NCI-H1694 treated with DMSO at 0.1 percent for 48 hours (cell line): ENCODE measurements at places on chromosomes 1 and 21.

- DNase-seq = peak; percentile 65
Measured at GRCh38 chr1:239951511-239952140, 140.1 kb upstream of the FMN2 start.

- no peak for DNase-seq
Measured at GRCh38 chr21:36788120-36788638, 89.3 kb downstream of the SIM2 start.

GRCh38 chr1:198333744-198334143 lies 176.9 kb downstream of the NEK7 start:
- no peak for DNase-seq

GRCh38 chr1:214120951-214121350 lies 133.2 kb downstream of the PROX1 start:
- no peak for DNase-seq

DNA sequence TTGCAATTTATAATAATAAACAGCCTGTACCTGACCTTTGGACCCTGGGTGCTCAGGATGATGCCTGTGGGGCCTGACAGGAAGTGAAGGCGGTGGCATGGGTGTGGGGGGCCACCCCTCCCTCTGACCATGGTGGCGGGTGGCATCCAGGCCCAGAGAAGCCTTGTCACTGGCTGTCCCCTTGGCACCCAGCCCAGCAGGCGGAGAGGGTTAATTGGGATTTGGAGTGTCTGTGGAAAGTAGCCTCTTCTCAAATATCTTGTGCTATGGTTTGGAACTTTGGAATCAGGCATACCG lies 20.5 kb downstream of the SOX13 start:
- no peak for DNase-seq

DNA sequence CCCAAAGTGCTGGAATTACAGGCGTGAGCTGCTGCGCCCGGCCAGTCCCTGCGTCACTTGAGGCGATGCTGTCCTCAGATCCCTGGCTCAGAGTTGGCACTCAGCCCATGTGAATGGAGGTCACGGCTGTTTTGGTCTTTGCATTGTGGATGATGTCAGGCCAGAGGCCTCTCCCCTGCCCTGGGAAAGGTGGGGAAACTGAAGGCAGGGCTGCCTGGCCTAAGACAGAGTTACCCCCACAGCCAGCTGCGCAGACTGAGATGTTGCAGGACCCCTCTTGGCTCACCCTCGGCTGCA lies 821 bp downstream of the MASP2 start:
- DNase-seq = no peak

DNA sequence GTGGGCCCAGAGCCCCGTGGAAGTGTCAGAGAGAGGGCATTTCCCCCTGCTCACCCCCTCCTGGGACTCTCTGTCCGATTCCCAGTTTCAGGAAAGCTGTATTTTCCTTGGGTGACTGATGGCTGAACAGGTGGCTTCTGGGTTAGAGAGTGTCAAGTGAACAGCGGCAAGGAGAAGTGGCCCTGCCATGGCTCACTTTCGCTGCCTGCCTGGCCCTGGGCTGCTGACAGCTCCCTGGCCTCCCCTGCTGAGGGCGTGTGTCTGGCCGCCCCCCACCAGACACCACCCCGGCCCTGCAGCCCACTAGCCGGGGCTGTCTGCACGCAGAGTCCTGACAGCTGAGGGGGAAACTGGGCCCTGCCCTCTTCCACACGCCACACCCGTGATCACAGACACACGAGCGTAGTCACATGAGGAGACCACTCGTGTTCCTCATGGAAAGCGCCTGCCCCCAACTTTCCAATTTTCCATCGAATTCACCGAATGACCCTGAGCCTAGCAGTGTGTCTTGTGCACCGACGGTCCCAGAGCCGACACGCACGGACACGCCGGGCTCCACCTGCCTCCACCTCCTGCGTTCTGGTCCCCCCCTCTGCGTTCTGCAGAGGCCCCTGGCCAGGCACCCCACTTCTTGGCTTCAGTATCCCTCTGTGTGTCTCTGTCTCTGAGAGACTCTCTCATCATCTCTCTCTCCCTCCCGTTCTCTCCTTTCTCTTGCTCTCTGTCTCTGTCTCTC lies 60.6 kb upstream of the CASZ1 start:
- no peak for DNase-seq

- no peak for DNase-seq
Measured at GRCh38 chr1:52628614-52629324, 4.2 kb upstream of the SHISAL2A start.

DNA sequence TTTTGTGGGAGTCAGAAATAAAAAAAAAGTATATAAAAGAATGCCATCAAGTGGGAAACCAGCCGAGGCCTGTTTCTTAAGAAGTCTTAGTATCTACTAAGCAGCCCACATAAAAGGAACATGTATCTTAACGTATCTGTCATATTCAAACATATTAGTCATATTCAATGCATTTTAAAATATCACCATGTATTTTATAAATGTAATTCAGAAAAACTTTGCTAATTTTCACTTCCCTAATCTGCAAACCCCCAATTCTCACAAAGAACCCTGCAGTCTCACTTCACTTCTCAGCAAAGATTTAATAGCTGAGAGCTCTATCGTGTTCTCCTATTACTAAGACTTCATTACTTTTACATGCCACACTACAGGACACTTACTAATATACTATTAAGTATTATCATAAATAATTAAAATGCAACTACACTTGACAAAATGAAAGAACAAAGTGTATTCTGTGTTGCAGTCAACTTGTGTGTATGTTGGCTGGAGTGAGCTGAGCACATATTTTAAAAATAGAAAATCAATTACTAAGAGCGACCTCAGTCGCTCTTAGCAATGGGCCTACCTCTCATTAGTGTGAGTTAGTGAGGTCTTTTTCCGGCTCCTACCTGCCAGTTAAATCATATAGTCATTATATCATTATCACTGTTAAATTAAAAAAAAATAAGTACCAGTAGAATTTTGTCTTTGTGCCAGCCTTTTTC lies 484.3 kb downstream of the LMO4 start:
- no peak for DNase-seq

GRCh38 chr1:20074725-20075171 lies 4.8 kb downstream of the PLA2G5 start:
- no peak for DNase-seq

DNA sequence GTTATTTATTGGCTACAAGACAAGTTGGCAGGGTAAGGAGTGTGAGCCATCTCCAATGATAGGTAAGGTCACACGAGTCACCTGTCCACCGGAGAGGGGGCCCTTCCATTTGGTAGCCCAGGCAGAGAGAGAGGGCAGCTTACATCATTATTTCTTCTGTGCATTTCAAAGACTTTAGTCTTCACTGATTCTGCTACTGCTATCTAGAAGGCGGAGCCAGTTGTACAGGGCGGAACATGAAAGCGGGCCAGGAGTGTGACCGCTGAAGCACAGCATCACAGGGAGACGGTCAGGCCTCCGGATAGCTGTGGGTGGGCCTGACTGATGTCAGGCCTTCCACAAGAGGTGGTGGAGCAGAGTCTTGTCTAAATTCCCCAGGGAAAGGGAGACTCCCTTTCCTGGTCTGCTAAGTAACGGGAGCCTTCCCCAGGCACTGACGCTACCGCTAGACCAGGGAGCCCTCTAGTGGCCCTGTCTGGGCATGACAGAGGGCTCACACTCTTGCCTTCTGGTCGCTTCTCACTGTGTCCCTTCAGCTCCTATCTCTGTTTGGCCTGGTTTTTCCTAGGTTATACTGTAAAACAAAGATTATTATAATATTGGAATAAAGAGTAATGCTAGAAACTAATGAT lies 36.7 kb downstream of the ZNF695 start:
- DNase-seq = no peak

DNA sequence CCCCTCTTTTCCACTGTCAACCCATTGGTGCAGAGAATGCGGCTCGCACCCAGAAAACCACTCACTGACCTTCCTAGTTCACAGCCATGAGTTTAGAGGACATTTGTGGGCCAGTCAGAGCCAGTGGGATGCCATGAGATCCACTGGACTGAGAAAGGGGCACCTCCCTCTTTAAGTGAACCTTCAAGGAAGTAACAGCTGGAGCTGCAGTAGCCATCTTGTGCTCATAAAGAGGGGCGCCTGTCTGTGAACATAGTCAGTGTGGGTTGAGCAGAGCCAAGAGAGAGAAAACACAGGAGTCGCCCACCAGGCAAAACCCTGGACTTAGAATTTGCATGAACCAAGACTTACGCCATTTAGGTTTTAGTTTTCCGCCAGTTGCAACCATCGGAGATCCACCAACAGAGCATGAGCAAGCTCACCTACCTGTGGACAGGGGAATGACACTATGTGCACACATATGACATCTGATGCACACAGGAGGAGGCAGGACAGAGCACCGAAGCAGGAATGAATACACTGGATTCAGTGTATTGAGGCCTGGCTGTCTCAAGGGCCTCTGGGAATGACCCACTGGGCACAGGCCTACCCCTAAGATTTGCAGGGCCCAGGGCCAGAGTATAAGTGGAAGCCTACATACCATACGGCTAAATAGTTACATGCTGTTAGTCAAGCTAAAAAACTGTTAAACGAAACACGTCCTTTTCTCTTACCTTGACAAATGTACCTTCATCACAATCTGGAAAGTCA lies 151.6 kb downstream of the GRIK3 start:
- no peak for DNase-seq

GRCh38 chr1:80359666-80360065 lies 1353.1 kb upstream of the ADGRL4 start:
- no peak for DNase-seq

- DNase-seq = no peak
Measured at GRCh38 chr1:53539711-53540603, 80.8 kb downstream of the DMRTB1 start.

- no peak for DNase-seq
Measured at GRCh38 chr1:22753481-22753971, 42.9 kb downstream of the EPHB2 start.

DNA sequence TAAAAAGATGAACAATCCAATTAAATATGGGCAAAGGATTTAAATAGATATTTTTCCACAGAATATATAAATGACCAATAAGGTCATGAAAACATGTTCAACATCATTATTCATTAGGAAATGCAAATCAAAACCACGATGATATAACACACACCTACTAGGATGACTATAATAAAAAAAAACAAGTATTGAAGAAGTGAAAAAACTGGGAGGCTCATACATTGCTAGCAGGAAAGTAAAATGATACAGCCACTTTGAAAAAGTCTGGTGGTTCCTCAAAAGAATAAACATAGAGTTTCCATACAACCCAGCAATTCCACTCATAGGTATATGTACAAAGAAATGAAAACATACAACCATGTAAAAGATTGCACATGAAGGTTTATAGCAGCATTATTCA lies 75.7 kb upstream of the RAB4A start:
- no peak for DNase-seq

- DNase-seq = no peak
Measured at GRCh38 chr1:65953170-65953569, 160.5 kb downstream of the PDE4B start.

GRCh38 chr1:112723511-112723839 lies 8.3 kb upstream of the PPM1J start:
- no peak for DNase-seq

GRCh38 chr1:202762019-202762418 lies 46.2 kb downstream of the KDM5B start:
- no peak for DNase-seq

- DNase-seq = no peak
Measured at GRCh38 chr21:46018615-46019014, 37.0 kb downstream of the COL6A1 start.

DNA sequence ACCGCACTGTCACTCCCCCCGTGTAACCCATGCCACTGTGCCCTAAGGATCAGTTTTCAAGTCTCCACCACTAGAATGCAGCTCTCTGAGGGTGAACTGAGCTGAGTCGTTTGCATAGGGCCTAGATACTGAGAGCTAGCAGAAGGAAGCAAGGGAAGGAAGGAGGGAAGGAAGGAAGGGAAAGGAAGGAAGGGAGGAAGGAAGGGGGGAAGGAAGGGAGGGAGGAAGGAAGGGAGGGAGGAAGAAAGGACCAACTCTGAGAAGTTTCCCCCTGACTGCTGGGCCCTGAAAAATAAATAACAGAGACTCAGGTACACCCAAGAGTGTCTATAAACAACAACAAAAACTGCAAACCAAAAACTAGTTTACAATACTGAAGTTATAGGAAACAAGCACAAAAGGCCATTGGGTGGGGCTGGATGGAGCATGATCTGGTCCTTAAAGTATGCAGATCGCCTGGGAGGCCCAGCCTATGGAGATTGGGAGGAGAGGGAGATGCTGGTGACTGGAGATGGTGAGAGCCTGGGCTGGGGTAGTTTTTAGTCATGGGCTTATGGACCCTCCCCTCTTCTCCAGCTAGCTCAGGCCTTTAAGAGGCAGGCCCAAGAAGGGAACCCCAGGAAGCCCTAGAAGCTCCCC lies 1.7 kb upstream of the MRPS15 start:
- DNase-seq = no peak

- DNase-seq = no peak
Measured at GRCh38 chr1:75733661-75734060, 9.2 kb downstream of the ACADM start.

- DNase-seq = no peak
Measured at GRCh38 chr21:33327326-33327725, 2.6 kb downstream of the IFNAR1 start.

- no peak for DNase-seq
Measured at GRCh38 chr1:41622402-41622801, 137.9 kb upstream of the EDN2 start.

GRCh38 chr1:99748419-99748818 lies 18.0 kb downstream of the FRRS1 start:
- no peak for DNase-seq

- peak; percentile 83 for DNase-seq
Measured at GRCh38 chr1:229254910-229255541, 15.9 kb upstream of the RAB4A start.

- DNase-seq = no peak
Measured at GRCh38 chr1:186792870-186793581, 35.7 kb upstream of the PLA2G4A start.

- no peak for DNase-seq
Measured at GRCh38 chr21:36664662-36664990, 34.3 kb upstream of the SIM2 start.

DNA sequence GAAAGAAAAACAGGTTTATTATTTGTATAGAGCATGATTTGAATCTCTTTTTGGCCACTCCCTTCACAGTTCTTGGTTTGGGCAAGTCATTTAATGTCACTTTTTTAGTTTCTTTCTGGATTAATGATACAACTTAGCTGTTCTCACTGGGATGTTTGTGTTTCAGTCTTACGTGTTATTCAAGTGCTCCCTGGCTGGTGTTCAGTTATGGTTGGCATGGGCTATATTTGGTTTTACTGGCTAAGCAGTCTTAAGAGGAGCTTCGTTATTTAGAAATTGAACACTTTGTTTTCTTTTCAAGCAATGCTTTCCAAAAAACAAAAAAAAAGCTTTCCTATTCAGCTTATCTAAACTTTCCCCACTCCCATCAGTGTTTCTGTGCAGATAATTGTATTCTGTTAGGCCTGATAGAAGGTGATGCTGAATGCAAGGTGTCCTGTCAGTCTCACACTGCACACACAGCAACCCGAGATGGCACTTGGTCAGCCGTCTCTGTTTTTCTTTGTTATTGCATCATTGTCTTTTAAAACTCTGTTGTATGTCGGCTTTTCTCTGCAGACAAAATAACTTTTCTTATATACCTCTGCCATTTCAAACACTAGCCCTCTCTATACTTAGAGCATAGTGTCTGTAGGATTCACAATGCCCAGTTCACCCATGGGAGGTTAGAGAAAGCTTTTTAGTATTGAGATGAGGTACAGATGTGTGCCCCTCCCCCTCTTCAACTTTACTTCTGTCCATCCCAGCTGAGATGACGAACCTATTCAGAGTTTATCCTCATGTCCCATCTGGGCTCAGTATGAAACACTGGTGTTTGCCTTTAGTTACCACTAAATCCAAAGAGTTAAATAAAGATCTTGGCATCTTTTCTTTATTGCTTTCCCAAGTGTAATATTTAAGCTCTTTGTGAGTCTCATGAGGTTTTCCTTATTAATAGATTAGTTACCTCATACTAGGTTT lies 80.2 kb downstream of the VPS13D start:
- no peak for DNase-seq
